Stimulated activated CD4-positive, alpha-beta T cell treated with anti-CD3 and anti-CD28 coated beads, Interleukin-1b, Interleukin-23, amount 100 ng/mL, for 4 hours (primary cell): ENCODE measurements at places on chromosomes 5 and 9.

- no peak for DNase-seq
Measured at GRCh38 chr5:32916648-32917047, 205.5 kb downstream of the NPR3 start.

- DNase-seq = no peak
Measured at GRCh38 chr9:19173598-19174125, 46.4 kb upstream of the PLIN2 start.

- DNase-seq = no peak
Measured at GRCh38 chr5:132831095-132831860, 831 bp upstream of the SHROOM1 start.

DNA sequence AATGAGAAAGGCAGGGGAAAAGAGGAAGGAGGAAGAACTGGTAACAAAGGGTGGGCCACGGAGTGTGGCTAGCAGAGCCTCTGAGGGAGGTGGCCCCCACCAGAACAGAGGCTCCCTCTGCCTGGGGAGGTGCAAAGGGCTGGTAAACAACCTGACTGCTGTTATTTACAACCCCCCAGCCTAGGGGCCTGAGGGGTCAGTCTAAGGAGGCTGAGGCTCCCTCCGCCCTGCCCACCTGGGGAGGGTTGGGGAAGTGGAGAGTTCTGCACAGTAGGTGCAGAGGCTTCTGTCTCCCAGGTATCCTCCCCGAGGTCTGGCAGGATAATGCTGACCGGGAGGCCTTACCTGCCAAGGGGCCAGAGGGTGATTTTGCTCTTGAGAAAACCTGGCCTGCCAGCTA lies 35.6 kb upstream of the SMU1 start:
- DNase-seq = no peak

GRCh38 chr5:60323596-60323995 lies 376.4 kb downstream of the DEPDC1B start:
- DNase-seq = no peak

GRCh38 chr5:151810897-151811296 lies 39.1 kb downstream of the G3BP1 start:
- no peak for DNase-seq

- no peak for DNase-seq
Measured at GRCh38 chr5:65914641-65915196, 11.7 kb upstream of the ERBIN start.

GRCh38 chr5:132641241-132641723 lies 16.7 kb upstream of the IL13 start:
- DNase-seq = no peak

DNA sequence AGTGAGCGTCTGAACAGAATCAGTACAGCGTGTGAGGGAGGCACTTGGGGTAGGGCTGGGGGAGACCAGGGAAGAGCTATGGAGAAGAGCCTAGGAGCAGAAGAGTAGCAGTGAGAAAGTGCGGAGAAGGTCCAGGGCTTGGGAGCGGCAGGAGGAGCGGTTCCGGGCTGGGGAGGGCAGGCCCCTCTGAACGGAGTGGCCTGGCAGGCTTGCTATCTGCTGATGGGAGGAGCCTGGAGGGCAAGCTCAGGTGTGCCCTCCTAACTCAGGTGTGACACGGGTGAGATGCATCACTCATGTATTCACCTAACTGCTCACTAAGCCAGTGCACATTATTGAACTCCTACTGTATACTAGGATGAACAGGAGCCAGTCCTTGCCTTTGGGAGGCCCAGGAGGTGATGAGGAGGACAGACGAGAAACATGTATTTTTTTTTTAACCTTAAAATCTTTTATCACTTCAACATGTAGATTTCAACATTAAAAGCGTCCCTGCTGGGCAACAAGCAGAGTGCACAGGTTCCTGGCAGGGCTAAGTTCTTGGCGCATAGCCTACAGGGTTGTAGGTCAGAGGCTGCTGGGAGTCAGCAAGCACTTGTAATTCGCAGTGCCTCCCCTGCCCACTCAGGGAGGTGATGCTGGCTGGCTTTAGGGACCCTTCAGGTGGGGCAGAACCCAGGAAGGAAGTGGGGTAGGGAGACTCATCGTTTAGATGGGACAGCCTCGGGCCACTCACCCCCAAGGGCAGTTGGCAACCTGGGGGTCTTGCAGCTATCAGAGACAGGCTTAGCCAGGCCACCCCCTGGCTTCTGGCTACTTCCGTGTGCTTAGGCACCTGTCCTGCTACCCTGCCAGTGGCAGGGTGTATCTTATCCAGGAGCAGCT lies 55.5 kb downstream of the TMOD1 start:
- DNase-seq = no peak

DNA sequence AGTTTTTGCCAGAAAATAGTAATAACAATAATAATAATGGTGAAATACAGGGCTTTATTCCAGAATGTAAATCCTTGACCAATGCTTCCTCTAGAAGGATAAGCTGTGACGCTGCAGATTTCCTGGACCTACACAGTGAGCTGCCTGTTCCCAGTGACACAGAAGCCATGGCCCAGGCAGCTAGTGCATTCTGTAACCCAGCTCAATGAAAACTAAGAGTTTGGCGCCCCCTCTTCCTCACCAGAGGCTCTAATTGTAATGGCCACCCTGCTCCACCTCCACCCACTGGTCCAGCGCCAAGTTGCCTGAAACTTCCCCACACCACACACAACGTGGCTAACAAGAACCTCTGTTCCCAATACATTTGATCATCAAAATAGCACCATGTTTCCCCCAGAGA lies 248.1 kb downstream of the CETN3 start:
- DNase-seq = no peak

- no peak for DNase-seq
Measured at GRCh38 chr5:149037817-149038216, 25.0 kb downstream of the SH3TC2 start.

GRCh38 chr5:68450245-68450852 lies 234.8 kb downstream of the PIK3R1 start:
- DNase-seq = no peak

DNA sequence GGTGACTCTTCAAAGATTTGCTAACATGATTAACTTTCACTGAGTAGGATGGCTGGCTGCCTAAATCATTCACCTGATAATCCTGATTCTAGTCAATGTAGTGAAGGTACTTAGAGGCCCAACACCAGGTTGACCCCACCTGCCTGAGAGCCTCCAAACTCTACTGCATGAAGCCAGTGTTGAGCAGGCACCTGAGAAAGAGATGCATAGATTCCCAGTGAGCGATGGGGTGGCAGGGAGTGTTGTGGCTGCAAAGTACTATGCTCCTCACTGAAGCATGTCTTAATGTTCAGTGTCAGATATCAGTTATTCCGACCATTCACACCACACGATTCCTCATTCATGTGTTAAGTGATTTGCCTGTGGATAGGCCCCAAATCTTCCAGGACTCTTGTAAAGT lies 804.4 kb downstream of the TLE4 start:
- no peak for DNase-seq
